DMS79 treated with DMSO at 0.1 percent for 48 hours (cell line): ENCODE measurements at places on chromosomes 1 and 21.

- DNase-seq, result no peak
These were observed 1.6 kb downstream of the IFI44 start for GRCh38 chr1:78651241-78651640.

- no peak for DNase-seq
These were observed 124.8 kb downstream of the PGBD5 start for GRCh38 chr1:230301322-230301721.

- no peak for DNase-seq
These were observed 19.3 kb upstream of the SMYD3 start for GRCh38 chr1:246526380-246526779.

DNA sequence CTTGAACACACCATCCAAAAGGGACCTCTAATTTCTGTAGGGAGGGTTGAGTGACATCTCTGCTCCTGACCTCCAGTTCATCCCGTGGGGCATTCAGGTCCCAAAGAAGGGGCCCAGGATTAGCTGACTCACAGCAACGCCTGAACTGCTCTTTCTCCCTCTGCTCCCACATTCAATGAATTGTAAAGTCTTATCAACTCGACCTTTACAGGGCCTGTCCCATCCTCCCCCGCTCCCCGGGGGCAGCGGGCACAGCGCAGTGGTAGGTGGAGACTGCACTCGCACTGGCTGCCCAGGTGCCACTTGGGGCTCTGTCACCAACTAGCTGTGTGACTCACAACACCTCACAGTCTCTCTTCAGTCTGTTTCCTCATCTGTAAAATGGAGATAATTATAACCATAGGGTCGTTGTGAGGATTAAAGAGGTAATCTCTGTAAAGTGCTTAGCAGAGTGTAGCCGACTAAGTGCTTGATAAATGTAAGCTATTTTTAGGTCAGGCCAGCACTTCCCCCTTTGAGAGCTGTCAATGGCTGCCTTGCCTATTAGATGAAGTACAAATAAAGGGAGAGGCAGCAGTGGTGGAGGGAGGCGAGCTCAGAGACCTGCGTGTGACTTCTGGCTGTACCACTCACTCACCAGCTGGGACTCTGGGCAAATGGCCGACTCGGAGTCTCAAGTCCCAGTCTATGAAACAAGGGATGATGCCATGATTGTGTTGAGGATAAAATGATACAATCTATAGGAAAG, 637 bp upstream of the MYBPHL start:
- DNase-seq, result peak; percentile 19

DNA sequence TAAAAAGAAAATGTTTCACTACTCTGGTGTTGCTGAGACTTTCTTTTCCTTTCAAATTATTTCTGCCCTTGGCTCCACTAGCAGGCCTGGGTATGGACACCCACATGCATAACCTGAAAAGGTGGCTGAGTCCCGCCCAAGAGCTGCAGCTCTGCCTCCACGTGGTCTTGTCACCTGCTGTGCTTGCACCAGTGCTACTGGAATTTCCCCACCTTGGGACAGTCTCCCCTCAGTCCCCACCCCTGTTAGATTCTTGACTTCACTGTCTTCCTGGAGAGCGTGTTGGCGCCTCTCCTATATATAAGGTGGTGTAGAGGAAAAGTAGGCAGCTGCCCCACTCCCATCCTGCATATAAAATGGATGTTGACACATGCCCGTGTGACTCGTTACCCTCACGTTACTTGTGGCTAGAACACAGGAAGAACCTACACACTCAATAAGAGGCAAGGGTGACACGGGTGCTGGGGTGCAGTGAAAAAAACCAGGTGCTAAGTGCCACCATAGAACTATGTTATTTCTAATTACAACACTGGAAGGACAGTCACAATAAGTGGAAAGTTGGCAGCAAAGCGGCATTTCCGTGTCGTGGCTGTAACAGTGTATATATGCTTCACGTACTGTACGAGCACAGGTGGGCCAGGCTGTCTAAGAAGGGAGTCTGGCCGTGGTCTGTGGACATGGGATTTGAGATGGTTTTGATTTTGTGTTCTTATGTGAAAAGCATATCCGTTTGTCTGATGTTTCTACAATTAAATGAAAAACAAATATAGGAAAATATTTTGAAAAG, 61.0 kb downstream of the POFUT2 start:
- DNase-seq, result no peak

GRCh38 chr1:245168086-245168485, 13.3 kb downstream of the KIF26B start:
- DNase-seq, result no peak

DNA sequence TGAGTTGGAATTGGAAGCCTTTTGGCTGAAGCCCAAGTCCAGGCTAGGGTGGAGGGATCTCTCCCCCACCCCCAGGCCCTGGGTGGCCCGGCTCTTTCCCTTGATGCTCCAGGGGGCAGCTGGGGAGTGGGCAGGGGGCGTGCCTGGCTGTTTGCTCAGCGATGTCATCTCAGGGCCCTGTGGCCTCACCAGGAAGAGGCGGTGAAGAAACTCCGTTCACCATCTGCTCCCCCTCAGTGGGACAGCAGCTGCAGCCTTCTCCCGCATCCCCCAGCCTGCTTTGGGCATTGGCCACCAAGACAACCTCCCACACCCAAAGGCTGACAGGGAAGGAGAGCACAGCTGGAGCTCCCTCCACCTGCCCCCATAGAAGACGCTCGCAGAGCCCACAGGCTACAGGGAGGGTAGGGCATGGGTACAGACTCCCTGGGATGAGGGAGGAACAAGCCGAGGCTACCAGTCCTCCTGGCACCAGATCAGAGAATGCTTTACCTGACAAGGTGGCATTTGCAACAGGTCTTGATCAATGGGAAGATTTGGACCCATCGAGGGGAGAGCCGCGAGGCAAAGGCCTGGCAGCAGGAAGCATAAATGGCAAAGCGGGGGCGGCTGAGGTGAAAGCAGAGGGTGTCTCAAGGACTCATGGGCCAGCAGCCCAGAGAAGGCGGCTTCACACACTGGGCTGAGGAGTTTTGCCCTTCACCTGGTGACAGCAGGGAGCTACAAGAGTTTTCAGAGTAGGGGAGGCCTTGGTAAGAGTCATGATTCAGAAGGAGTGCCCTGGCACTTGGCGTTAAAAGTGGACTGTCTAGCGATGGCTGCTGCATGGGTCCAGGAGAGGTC, 6.5 kb upstream of the GUCA2A start:
- peak; percentile 26 for DNase-seq

DNA sequence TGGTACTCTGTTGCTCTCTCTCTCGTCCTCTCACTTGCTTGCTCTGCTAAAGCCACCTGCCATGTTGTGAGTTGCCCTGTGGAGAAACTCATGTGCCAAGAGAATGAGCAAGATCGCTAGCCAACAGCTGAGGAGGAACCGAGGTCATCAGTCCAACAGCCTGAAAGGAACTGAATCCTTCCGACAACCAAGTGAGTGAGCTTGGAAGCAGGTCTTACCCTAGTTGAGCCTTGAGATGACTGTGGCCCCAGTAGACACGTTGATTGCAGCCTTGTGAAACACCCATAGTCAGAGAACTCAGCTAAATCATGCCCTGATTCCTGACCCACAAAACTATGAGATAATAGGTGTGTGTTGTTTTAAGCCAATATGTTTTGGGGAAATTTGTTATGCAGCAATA, 48.1 kb upstream of the BACH1 start:
- no peak for DNase-seq

- no peak for DNase-seq
These were observed 1769.7 kb downstream of the MRPL39 start for GRCh38 chr21:23837564-23837963.

- no peak for DNase-seq
These were observed 68.6 kb downstream of the NTMT2 start for GRCh38 chr1:170214117-170215032.

GRCh38 chr1:42938645-42939615, 19.7 kb downstream of the SLC2A1 start:
- no peak for DNase-seq

DNA sequence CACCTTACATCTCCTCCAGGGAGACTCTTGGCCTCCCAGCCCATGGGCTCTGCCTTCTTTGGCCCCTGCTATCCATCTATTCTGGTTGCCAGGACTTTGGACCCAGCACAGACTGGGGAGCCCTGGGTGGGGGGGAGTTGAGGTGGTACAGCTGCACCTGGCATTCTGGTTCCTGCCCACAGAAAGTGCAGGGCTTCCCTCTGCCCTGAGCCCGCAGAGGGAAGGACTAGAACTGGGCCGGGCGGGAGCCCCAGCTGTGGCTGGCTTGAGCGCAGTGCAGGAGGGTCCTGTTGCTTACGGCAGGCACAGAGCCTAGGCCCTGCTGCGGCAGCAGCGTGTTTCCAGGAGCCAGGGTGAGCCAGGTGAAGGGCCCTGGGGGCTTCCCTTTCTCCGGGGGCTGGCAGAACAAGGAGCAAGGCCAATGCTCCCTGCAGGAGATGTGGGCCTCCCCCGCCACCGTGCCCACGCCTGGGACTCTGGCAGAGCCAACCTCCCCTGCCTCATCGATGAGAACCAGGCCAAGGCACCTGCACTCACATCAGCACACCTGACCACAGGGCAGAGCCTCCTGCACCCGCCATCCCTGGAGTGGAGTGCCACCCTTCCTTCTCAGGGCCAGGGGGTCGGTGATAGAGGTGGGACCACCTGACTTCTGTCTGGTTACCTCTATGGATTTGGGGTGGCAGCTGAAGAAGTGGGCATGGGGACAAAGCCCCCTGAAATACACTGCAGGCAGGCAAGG, 16.1 kb downstream of the PARS2 start:
- DNase-seq, result no peak

- DNase-seq, result no peak
These were observed 46.6 kb downstream of the SSBP3 start for GRCh38 chr1:54359393-54360162.

DNA sequence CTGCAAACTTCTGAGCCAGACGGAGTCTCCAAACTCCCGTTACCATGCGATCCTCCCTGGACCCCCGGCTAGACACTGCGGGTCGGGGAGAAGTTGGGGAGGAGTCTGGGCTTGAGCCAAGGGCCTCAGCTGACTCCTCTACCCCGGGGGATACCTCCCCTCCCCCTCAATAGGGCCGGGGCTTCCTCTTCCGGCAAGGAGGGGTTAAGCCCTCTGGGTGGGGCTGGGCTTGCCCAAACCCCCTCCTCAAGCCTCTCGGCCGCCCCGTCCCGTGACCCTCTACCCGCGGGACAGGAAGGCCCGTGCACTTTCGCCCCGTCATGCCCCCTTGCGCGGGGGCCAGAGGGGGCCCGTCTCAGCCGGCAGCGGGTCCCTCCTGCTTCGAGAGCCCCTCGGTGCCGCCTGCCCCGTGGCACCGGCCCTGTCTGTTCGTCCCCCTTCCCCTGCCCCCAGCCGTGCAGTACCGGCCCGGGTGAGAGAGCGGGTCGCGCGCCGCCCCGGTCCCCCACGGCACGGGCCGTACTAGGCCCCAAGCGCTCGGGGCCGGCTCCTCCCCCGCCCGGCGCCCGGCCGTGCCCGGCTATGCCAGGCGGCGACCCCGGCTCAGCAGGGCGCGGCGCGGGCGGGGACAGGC, 652 bp downstream of the ARL8A start:
- no peak for DNase-seq

GRCh38 chr1:161266202-161266601, 7.7 kb downstream of the PCP4L1 start:
- no peak for DNase-seq

DNA sequence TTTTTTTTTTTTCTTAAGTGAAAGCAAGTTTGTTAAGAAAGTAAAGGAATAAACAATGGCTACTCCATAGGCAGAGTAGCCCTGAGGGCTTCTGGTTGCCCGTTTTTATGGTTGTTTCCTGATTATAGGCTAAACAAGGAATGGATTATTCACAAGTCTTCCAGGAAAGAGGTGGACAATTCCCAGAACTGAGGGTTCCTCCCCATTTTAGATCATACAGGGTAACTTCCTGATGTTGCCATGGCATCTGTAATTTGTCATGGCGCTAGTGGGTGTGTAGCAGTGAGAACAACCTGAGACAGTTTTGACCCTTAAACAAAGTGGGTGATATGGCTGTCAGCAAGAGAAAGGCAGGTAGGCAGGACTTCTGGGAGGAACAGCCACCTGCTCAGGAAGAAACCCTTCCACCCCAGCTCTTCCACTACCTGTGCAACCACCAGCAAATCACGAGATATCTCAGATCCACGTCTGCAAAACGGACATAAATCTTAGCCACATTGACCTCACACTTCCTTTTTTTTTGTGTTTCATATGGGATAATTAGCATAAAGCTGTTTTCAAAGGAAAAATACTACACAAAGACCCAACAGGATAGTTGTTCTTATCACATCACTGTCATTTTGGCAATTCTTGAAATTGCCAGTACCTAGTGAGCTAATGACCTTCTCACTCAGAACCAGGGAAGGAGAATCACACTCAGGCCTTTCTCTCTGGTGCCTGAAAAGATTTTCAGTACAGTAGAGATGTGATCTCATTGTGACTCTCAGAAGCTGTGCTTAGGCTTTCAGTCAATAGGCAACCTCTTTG, 34.8 kb upstream of the DUSP10 start:
- no peak for DNase-seq

DNA sequence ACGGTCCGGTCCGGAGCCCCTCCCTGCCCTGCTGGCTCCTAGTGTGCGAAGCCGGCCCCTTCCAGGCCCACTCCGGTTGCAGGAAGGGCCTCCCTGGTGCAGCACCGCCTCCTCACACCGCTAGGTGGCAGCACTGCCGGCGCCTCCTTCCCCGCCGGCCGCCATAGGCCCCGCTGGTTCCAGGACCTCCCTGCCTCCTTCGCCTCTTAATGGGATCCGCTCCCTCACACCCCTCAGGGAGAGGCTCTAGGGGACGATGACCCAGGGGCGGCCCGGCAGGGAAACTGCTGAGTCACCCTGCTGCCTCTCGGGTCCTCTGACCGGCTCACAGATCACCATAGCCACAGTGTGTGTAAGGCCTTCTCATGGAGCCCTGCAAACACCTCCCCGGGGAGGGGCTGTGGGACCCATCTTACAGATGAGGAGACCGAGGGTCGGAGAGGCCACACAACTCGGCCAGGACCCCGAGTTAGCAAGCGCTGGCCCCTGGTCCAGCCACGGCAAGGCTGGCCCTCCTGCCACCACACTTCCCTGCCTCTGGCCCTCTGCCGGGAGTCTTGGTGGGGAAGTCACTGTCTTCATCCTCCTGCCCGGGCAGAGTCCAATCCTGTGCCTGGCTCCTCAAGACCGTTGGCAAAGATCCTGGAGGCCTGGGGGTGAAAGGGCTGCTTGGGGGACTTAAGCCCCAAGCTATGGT, 1.6 kb upstream of the AJAP1 start:
- DNase-seq, result no peak

DNA sequence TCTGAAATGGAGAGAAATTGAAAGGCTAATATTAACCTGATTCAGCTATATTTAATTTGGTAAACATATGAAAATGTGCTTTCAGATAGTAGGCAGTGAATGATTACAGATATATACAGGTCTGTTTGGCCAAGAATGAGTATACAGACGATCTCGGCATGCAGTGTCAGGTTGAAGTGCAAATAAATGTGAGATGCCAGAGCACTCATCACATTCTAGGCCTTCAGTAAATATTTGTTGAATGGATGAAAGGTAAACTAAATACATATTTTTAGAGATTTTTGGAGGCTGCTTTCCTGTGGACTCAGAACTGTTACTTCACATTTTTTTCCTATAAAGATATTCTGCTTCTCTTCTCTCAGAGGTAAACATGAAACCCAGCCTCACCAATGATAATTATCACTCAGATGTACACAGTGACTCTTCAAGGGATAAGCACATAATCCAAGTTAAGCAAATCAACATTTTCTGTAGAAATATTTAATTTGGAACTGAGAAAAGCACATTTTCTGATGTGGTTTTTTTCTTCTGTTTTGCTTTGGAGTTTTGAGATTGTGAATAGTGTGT, 702.9 kb downstream of the BRINP3 start:
- DNase-seq, result no peak
